NCI-H2171 treated with DMSO at 0.1 percent for 48 hours (cell line): ENCODE measurements at places on chromosomes 7 and 10.
A peak's percentile ranks its signal among the peaks of the same experiment; 100 is the strongest.

- DNase-seq: peak; percentile 24
Observed at GRCh38 chr7:51080622-51081269, 235.9 kb downstream of the COBL start.

GRCh38 chr7:42392826-42393225 is 155.8 kb upstream of the GLI3 start:
- no peak for DNase-seq

DNA sequence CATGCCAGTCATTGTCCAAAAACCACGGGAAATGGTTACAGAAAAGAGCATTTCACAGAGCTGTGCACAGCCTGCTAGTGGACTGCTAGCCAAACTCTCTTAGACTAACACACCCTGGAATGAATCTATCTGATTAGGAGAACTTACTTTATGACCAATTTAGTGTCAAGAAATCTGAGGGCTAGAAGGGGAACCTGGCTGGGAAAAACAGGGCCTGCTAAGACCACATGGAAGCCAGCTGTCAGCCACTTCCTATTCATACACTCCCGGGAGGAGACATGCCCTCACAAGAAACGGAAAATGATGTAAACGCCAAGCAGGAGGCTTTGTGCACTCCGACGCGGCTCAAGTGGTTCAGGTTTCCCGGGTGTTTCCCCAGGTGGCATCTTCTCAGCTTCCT is 54.8 kb downstream of the MPP7 start:
- peak; percentile 7 for DNase-seq

DNA sequence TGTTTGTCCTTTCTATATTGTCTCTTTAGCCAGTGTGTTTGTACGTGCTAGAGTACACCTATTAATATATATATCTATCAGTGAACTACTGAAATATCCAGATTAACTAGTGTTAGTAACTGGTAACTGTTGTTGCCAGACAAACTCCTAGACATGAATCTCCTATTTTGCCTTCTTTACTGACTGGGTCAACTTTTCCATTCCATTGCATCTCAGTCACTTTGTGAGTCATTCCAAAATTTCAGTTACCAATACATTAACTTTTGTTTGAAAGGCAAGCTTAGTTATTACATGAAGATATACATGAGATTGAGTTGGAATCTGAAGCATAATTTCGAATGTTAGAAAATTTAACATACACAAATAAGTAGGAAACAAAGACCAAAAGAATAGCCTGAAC is 51.4 kb downstream of the BTAF1 start:
- no peak for DNase-seq

DNA sequence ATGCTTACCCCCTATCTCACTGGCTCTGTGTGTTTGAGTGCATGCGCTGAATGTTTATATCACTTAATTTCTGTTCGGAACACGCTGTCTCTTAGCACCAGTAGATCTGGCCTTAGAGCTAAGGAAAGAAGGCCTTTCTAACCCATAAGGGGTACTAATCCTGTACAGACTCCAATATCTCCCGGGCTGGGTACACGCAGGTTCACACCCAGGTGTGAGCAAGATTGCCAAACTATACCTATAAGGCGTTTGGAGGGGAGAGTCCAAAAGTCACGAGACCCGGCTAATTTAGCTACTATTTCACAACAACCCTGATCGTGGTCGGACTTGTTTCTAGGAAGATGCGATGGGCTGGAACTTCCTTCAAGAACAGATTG is 727 bp upstream of the PDSS1 start:
- peak; percentile 65 for DNase-seq

- DNase-seq: no peak
Observed at GRCh38 chr10:61882621-61883370, 18.7 kb upstream of the ARID5B start.

DNA sequence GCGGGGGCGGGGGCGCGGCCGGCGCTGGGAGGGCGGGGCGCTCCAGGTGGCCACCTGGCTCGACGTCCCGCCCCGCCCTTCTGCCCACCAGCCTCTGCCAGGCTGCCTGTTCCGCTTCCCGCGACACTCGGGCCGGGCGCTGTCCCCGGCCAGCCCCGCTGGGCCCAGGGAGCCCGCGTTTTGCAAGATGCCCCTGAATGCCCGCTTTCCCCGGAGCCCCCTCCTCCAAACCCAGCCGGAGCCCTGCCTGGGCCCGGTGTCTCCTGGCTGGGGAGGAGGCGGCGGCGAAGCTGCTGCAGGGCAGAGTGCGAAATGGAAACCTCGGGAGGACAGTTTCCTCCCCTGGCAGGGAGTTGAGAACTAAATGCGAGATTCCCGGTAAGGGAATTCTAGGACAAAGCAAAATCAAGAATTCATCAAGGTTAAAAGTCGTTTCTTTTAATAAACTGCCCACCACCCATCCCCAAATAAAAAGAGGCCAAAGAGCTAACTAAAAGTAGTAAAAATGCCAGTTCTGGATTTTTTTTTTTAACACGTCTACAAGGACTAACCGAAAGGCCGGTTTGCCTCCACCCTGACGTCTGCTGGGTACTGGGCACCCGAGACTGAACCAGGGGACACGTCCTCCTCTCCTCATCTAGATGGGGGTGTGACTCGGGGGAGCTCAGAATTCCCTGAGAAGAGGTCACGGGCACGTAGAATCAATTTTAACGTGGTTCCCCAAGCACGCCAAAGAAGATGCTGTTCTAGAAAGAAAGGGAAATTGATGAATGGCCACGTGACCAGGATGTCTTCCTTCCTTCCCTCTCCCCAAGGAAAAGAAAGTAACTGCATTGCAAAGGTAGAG is 200.4 kb upstream of the NFE2L3 start:
- no peak for DNase-seq
